PC-3 (cell line): ENCODE measurements at places on chromosomes 4 and X. TPM values are rescaled to one million over a fixed set of nuclear protein-coding genes. Genes with fewer than 3 reads are reported as not detected.
A peak's percentile ranks its signal among the peaks of the same experiment; 100 is the strongest.

KIAA1210 gene
- 0.07 and 0.12 TPM in 2 replicates for total RNA-seq

CSAG1 gene
- not detected in 2 replicates for total RNA-seq

MAD2L1 gene
- total RNA-seq: 53.9 and 76.6 TPM in 2 replicates

DNA sequence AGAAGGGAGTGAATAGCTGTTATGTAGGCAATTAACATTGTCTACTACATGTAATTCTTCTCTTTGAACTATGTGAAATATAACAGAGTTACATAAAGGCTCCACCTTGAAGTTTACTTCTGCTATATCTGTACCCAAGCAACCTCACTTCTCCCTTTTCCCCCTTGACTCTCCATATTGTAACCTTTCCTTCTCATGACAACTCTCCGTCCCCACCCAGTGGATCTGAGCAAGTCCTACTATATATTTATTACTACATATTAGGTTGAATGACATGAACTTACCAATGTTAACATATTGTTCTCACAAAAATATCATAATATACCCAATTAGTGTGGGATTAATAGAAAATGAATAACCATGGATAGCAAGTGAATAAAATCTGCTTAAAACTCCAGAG is 93.2 kb upstream of the ATP8A1 start:
- peak; percentile 31 for DNase-seq

DNA sequence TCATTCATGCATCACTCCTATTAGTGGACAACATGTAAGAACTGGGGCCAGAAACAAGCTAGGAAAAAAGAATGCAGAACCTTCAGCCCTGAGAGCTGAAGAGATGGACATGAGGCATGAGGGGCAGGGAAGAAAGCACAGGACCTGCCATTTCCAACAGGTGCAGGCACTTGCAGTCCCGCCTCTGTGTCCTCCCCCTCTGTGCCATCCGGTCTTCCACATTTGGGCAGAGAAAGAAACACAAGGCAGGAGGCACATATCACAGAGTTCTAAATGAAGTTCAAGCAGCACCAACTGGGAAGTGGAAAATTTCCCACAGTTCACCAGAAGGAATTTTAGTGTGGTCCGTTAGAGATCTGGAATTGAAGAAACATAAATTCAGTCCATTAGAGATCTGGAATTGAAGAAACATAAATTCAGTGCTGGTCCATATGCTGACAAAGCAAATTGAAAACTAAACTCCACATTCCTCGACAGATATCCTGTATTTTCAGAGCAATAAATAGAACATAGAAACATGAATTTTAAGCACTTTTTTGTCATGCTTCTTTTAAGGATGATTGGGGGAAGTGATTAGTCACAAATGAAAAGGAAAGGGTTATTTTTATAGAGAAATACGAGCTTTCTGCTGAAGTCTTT is 57.2 kb upstream of the DAPP1 start:
- DNase-seq: no peak

DNA sequence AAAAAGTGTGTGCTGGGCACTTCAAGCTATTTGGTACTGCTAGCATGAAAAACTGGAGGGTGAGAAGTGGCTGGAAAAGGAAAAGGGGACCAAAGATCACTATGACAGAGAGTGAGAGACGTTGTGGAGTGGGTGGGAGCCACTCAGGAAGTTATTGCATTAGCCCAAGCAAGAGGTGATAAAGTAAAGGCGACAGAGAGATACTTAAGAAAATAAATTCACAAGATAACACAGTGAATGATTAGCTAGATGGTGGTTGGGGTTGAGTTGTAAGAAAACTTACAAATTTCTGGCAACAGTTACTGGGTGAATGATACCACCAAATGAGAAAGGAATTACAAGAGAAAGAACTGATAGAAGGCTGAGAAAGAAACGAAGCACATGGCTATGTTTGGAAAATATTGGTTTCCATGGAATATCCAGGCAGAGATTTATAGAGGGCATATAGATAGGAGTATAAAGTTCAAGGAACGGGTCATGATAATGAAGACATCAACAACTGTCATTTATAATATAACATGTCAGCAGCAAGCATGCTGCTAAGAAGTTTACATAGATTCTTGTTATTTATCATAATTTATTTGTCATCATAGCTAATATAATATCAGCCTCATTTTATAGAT is 60.7 kb downstream of the CASK start:
- no peak for DNase-seq

DNA sequence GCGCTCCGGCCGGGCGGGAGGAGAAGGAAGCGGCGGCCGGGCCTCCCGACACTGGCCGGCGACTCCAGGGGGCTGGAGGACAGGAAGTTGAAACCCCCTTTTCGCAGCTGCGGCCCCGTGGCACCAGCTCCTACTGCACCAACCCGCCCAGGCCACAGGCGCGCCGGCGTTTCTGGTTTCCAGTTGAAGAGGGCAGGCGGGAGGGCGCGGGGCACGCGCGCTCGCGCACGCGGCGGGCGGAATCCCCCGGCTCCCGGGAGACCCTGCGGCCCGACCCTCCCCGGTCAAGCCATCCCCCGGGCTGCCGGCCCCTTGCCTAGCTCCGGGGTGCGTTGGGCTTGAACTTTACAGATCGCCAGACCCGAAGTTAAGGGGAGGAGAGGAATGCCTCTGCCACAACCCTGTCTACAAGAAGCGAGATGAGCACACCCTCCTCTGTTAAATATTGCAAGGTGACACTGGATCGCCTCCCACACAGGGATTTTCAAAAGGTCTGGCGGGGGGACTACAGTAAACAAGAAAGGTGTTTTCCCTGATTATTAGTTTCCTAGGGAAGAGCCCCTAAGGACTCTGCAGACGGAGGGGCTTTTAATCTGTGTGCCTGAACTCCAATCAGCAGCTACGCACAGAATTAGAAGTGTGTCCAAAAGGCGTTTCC is 1.4 kb downstream of the ELOVL6 start:
- DNase-seq: peak; percentile 10
